ENCODE measurements at places on chromosomes 2 and 18.

GRCh38 chr2:217935235-217935879, 67.4 kb downstream of the TNS1 start:
- no peak for DNase-seq

GRCh38 chr18:57080479-57080878, 66.4 kb upstream of the BOD1L2 start:
- no peak for DNase-seq

GRCh38 chr2:529424-529823, 147.8 kb downstream of the TMEM18 start:
- DNase-seq, result no peak

DNA sequence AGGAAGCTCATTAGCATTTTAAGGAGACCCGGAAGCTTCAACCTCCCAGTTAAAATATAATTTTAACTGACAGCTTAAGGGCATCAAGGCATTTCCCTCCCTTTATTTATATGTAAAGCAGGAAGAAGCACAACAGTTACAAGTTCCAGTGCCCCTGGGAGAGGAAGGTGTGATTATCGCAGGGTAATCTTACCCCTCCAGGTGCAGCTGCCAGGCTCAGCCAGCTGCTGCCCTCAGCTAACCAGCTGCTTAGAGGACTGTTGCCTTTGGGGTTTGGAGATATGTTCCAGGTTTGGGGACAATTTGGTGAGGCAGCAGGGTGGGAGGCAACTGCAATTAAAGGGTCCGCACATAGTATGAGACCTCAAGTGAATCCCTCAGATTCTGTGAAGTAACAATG, 55.3 kb upstream of the SETBP1 start:
- no peak for DNase-seq

GRCh38 chr2:227025510-227025909, 138.5 kb downstream of the COL4A4 start:
- no peak for DNase-seq

Measured in activated T-helper 1 cell treated with Interleukin-2 at 50 U/mL for 16 hours (primary cell).